Stimulated activated CD8-positive, alpha-beta memory T cell treated with anti-CD3 and anti-CD28 coated beads, Interleukin-7, amount 100 ng/mL, for 4 hours (primary cell): ENCODE measurements at places on chromosomes 7 and 10.

DNA sequence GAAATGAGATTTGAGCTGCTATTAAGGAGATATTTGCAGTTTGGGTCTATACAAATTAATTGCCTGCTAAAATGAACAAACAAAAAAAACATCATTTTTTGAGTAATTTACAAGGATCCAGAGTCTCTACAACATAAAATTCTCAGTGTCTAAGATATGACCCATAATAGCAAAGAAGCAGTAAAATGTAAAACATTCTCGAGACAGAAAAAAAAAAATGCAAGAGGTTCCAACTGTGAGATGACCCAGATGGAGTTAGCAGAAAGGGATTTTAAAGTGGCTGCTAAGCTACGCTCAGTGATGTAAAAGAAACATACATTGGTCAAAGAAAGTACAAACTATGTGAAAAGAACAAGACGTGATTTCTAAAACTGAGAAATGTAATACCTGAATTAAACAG is 471.0 kb downstream of the SH2D4B start:
- DNase-seq, result no peak

DNA sequence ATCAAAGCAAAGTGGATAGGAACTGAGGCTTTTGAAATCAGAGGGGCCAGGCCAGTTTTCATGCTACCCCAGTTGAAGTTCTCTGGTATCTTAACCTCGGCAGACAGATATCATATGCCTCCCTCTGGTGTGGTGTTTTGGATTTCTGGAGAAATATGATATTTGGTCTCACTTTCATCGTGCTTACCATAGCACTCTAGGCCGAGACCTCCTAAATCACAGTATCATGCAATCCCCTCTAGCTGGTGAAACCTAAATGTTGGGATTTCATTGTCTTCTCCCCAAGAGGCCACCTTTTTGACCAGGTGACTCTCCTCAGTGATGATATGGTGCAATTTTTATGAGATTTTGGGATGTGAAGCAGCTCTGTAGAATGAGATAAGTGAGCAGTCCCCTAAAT is 183.5 kb downstream of the CREB5 start:
- DNase-seq, result no peak

DNA sequence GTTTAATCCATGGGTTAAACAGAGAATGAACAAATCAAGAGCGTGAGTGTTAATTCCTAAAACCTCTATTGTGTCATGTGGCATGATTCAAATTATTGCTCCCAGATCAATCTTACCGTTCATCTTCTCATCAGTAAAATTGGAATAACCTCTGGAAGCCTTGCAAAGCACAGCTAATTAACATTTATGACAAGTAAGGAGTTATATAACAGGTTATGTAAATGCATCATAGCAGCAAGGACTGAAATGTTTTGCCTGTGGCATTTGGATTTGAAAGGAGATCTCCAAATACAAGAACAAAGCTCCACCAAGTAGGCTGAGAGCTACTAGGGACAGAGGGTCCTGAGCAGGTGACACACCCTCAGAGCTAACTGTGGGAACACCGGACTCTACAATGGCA is 502.9 kb upstream of the CELF2 start:
- DNase-seq, result no peak

DNA sequence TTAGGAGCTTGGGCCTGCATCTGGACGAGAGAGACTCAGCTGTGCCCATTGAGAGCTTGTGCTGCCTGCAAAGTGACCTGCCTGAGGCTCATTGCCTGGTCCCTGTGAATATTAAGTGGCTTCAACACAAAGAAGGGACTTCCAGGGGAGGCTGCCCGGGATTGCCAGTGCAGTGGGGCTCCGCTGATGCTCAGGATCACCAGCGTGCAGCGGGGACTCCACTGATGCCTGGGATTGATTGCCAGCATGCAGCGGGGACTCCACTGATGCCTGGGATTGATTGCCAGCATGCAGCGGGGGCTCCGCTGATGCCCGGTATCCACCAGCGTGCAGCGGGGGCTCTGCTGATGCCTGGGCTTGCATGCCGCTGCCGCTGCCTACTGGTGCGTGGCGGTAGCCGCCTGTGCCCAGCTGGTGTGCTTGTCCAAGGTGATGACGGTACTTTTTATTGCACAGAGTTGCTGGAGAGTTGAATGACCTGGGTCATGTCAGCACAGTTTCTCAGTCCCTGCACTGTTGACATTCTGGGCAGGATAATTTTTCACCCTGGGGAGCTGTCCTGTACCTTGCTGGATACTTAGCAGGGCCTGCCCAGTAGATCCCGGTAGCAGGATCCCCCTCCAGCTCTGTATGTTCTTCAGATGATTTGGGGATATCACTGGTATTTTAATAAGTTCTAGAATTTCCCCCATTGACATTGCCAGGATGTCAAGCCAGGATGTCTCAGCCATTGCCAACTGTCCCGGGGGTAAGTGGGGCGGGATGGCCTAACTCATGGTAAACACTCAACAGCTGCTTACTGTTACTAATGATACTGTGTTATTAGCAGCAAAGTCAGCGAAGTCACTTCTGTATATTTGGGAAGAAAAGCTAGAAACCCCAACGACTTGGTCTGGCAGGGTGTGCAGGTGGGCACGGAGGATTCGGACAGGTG is 13.0 kb downstream of the DOCK1 start:
- no peak for DNase-seq

DNA sequence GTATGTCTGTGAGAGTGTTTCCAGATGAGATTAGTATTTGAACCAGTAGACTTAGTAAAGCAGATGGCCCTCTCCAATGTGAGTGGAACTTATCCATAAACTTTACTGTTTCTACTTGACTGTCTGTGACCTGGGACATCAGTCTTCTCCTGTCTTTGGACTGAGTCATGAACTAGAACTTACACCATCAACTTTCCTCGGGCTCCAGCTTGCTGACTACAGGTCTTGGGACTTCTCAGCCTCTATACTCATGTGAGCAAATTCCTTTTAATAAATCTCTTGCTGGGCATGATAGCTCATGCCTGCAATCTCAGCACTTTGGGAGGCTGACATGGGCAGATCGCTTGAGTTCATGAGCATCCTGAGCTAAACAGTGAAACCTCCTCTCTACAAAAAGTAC is 25.7 kb upstream of the WAPL start:
- DNase-seq, result no peak

GRCh38 chr7:24290004-24290641 is 6.1 kb downstream of the NPY start:
- DNase-seq, result peak; percentile 18

DNA sequence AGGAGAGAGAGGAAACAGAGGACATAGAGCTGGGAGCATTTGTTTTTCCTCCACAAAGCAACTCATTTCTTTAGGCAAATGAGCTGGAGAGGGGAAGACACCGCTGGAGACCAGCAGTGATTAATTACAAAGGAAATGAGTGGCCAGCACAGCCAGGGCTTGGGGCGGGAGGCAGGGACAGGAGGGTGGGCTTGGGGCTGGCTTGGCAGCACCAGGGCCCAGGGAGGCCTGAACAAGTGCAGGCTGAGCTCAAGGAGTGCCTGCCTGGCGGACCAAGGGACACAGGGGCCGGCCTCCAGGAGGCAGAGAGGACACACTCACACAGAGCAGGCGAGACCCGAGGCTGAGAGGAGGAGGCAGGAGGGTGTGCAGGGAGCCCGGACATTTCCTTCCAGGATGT is 149.0 kb upstream of the UNC5B start:
- DNase-seq, result no peak

- no peak for DNase-seq
Measured at GRCh38 chr7:16558761-16559302, 32.2 kb downstream of the LRRC72 start.

GRCh38 chr10:60384708-60385398 is 4.8 kb downstream of the ANK3 start:
- no peak for DNase-seq

DNA sequence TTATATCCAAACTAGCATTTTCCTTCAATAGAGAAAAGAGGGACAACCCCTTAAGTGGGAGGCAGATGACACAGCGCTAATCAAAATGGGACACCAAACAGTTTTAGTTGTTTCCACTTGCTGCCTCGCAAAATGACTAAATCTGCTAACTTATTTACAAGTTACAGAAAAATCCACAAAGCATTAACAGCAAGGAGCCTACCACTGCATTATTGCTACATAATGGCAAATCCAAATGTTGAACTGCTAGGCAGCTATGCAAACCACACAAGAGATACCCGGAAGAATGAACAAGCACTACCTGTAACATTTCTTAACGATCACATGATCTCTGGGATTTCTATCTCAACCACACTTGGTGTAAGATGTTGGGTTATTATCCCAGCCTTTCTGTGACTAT is 96.7 kb downstream of the SFMBT2 start:
- DNase-seq, result no peak

GRCh38 chr7:39816462-39817060 is 133.5 kb upstream of the CDK13 start:
- DNase-seq, result no peak

- DNase-seq, result no peak
Measured at GRCh38 chr10:31315453-31315852, 3.6 kb upstream of the ZEB1 start.

- DNase-seq, result no peak
Measured at GRCh38 chr7:65731562-65732035, 141.3 kb upstream of the VKORC1L1 start.

DNA sequence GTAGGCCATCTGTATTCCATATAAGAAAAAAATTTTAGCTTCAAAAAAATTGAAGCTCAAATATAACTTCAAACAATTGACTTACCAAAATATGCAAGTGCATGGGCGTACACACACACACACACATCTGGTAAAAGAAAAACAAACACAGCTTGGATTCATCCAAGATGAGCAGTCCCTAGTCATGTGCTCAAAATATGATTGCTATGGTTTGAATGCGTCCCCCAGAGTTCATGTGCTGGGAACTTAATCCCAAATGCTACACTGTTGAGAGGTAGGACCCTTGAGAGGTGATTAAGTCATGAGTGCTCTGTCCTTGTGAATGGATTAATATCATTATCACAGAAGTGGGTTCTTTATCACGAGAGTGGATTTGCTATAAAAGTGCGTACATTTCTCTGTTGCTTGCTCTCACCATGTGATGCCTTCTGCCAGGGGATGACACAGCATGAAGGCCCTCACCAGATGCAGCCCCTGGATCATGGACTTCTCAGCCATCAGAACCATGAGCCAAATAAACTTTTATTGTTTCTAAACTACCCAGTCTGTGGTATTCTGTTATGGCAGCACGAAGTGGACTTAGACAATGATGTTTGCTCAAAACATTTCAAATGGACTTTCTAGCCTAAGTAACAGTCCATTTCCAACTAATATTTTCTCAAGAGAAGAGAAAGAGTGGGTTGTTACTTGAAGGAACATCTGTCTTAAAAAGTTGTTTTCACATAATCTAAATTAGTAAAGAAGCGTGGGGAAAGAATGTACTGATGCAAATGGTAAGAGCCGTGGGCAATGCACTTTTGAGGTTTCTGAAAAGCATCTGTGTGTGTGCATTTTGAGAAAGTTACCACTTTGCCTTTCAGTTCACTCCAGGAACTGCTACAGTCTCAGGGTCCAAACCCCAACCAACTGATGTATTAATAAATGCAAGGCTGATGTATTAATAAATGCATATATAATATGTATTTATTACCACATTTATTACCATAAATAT is 15.1 kb upstream of the SVIL start:
- DNase-seq, result no peak

GRCh38 chr10:91487911-91488582 is 77.9 kb downstream of the HECTD2 start:
- no peak for DNase-seq

GRCh38 chr10:8361510-8361844 is 307.0 kb downstream of the GATA3 start:
- no peak for DNase-seq

GRCh38 chr10:119608316-119609155 is 11.8 kb upstream of the TIAL1 start:
- DNase-seq, result no peak

DNA sequence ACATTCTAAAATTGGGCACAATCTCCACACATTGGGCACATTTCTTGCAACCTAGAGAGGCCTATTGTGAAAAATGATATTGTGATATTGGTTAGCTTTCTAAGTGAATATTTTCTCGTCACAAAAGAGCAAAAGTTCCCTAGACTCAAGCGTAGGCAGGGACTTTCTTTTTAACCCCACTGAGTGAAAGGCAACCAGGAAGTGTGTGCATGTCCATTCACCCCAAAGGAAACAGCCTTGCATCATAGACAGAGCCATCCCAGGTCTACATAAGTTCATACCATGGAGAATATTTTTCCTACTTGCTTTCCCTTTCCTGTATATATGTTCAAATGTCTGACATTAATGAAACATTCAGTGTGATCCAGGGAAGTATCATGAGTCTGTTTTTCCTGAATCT is 84.2 kb upstream of the AGBL3 start:
- no peak for DNase-seq

GRCh38 chr7:108149119-108149518 is 19.0 kb upstream of the LAMB4 start:
- DNase-seq, result no peak

GRCh38 chr7:55572378-55573233 is at the start of gene VOPP1:
VOPP1 (minus strand) TSS chr7:55572502; CDS start chr7:55572324, 178 bp downstream.
- peak; percentile 61 for DNase-seq

- DNase-seq, result no peak
Measured at GRCh38 chr7:159140170-159140910, 4.3 kb downstream of the VIPR2 start.

- no peak for DNase-seq
Measured at GRCh38 chr7:27605689-27606269, 56.9 kb downstream of the HIBADH start.

DNA sequence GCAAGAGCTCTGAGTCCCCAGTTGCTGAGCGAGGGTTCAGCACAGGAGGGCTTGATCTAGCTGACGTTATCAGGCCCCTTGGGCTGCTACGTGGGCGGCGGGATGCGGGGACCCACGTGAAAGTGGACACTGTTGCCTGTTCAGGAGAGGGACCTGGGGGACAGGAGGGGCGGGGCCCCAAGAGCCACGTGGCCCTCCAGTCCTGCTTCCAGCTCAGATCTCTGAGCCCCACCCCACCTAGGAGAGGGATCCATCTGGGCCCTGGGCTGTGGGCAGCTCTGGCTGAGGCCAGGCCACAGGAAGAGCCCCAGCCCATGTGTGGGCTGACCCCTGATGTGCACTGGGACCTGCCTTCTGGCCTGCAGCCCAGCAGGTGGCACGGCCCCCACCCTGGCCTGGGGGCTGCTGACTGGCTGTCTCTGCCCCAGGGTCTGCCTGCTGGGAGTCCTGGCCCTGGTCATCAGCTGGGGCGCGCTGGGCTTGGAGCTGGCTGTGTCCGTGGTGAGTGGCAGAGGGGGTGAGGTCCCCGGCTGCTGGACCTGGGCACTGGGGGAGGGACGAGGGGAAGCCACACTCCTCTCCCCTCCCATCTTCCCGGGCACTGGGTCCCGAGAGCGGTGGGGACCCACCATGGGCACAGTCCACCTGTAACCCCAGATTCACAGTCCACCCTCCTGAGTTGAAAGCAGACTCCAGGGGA is 17.5 kb downstream of the TTYH3 start:
- no peak for DNase-seq

- no peak for DNase-seq
Measured at GRCh38 chr7:155593461-155594162, 47.3 kb upstream of the CNPY1 start.

- DNase-seq, result no peak
Measured at GRCh38 chr7:75861636-75862035, 17.2 kb upstream of the RHBDD2 start.
